ENCODE measurements at places on chromosomes 16 and 17.

DNA sequence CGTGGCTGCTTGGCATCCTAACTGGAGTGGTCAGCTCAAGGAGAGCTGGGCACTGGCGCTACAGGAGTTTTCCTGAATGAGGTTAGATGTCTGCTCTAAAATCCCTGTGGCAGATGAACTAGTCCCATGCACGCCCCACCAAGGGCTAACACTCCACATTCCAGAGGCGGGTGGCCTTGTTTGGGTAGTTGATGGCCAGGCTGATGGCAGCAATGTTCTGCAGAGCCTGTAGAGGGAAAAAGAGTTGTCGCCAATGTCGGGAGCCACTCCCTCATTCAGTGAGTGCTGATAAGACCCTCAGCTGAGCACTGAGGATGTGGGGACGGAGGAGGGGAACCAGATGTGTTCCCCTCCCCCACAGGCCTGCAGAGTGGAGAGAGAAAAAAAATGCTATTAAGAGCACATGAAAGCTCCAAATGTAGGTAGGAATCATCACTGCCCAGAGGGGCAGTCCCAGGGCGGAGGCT, 42.5 kb upstream of the ATP2A3 start:
- DNase-seq, result no peak

DNA sequence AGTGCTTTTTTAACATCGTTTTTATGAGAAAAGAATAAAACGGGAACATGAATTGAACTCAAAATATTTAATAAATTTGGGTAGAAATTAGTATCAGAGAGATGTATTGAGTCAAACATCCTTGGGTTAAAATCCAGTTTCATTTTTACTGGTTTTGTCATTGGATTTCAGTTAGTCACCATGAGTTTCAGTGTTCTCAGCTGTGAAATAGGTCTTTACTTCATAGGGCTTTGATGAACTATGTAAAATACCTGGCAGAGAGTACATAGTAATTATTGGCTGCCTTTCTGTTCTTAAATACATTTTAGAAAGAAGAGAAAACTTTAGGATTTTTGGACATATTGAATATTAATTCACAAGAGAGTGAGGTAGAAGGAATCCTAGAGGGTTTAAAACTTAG, 105.8 kb downstream of the TANC2 start:
- no peak for DNase-seq

GRCh38 chr17:74497471-74497870, 31.0 kb downstream of the CD300A start:
- DNase-seq, result no peak

DNA sequence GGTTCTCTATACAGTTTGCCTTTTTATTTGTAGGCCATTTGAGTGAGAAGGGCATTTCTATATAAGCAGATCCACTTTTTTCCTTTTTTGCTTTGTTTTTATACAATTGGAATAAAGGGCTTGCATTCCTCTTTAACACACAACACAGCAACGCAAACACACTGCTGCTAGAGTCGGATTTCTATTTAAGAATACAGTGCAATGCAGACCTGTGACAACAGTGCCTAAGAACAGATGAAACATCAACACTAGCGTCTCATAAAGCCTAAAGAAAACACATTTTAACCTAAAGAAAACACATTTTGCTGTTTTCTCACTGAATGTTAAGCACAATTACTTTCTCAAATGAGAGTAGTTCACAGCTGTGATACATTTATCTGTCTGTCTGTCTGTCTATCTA, 1141.1 kb downstream of the CDH11 start:
- DNase-seq, result no peak

DNA sequence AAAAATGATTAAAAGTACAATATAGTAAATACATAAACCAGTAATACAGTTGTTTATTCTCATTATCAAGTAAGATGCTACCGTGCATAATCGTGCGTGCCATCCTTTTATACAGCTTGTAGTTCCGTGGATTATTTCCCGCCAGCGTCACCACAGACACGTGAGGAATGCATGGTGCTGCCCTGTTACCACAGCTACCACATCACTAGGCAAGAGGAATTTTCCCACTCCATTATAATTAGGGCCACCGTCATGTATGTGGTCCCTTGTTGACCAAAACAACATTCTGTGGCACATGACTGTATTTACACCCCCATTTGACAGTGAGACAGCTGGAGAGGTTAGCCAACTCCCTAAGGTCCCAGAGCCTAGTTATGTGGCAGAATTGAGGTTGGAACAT, 30.5 kb upstream of the LGALS9 start:
- DNase-seq, result no peak

DNA sequence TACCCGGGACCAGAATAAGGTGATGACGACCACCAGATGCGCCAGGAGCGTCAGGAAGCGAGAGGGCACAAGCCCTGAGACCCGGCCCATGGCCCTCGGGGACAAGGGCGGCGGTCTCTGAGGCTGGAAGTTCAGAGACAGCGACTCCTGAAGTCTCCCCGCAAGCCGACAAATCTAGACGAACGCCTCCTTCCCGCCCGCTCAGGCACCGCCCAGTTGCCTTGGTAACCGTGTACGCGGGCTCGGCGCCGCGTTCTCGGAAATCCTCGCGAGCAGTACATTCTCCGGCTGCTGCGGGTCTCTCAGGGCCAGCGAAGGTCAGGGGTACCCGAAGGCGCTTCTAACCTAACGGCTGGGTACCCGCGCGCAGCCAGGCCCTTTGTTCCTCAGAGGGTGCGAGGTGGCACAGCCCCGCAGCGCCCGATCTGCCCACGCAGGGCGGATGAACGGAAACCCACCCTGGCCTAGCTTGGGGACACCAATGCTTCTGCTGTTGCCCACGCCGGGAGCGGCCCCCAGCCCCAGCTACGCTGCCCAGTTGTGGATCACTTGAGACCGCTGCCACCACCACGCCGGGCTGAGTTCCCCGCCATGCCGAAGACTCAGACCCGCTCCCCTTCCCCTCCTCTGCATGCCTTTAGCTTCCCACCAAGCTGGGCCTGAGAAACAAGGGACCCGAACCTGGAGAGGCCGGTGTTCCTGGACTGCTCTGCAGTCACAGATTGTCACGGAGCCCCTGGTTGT, at the start of gene TMEM107:
TMEM107 (minus strand) TSS at position 184 of the 744 bp plus-strand sequence; CDS start at position 90, 94 bp downstream.
- DNase-seq, result peak; percentile 92

- DNase-seq, result no peak
Measured at GRCh38 chr17:31453896-31454295, 62.4 kb downstream of the RAB11FIP4 start.

DNA sequence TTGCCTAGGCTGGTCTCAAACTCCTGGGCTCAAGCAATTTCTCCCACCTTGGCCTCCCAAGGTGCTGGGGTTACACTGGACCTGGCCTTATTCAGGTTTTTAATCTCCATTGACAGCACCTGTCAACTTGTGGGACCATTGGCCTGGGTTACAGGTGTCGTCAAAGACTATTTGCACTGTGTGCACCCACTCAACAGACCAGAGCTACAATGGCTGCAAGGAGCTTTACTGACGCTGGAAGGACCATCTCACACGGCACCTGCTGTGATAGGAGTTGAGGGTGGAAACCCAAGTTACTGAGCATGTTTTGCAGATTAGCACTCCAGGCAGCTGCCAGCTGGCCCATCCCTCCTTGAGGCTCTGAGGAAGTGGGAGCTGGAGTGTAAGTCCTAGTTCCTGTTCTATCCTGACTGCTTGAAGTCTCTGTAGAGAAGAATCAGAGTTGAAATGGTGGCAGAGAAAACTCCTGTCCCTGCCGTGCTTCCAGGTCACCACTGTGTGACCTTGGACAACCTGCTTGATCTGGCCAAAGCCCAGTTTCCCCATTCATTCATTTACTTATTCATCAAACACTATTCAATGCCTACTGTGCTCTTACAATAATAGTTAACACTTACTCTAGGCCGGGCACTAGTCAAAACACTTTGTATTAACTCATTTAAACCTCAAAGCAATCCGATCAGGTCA, 42.4 kb upstream of the LONP2 start:
- no peak for DNase-seq

GRCh38 chr17:57919918-57920317, 35.3 kb downstream of the CUEDC1 start:
- DNase-seq, result no peak

GRCh38 chr16:3281222-3281820, 2.0 kb upstream of the ZNF263 start:
- no peak for DNase-seq

DNA sequence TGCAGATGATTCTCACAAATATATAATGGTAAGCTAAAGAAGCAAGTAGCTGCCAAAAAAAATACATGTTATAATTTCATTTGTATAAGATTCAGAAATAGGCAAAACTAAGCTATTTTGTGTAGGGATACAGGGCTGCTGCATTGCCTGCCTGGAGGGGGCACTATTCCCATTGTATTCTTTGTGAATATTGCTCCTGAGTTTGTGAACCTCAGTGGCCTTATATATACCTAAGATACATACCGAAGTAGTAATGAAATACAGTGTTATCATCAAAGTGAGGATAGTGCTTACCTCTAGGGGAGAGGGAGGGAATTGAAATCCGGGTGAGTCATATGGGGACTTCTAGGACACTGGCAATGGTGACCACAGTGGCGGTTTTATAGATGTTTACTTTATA, 53.5 kb downstream of the C17orf58 start:
- no peak for DNase-seq

GRCh38 chr16:47905771-47906170, 250.0 kb downstream of the ABCC12 start:
- no peak for DNase-seq
